Activated naive CD8-positive, alpha-beta T cell treated with anti-CD3 and anti-CD28 coated beads, Interleukin-2, amount 50 U/mL, for 16 hours (primary cell): ENCODE measurements at places on chromosomes 2 and 18.

DNA sequence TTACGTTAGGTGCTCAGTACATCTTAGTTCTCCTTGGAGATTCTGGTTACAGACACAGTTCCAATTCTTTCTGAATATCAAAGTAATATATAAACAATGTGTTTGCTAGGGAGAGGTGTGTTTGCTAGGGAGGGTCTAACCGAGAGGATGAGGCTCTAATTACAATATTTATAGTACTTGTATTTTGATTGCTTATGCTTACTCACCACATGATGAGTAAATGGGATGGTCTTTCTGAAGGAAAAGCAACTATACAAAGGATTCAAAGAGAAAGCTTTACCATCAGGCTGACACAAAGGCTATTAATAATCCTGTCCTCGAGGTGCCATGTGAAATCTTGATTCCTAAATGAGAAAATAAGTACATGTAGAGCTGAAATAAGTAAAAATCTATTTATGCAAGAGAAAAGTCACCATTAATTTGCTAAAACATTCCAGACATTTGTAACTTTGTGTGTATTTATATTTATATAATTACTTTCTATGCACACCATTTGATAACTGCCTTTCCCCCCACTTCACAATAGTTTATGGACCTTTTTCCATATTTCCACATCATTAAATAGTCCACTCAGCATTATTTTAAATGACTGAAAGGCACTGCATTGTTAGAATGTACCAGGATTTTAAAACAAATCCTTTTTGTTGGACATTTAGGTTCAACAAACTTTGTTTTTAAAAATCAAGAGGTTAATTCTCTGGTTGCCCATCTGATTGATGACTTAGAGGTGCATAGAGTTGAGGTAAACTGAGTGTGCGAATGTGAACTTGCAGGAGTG, 94.5 kb upstream of the FN1 start:
- no peak for DNase-seq

DNA sequence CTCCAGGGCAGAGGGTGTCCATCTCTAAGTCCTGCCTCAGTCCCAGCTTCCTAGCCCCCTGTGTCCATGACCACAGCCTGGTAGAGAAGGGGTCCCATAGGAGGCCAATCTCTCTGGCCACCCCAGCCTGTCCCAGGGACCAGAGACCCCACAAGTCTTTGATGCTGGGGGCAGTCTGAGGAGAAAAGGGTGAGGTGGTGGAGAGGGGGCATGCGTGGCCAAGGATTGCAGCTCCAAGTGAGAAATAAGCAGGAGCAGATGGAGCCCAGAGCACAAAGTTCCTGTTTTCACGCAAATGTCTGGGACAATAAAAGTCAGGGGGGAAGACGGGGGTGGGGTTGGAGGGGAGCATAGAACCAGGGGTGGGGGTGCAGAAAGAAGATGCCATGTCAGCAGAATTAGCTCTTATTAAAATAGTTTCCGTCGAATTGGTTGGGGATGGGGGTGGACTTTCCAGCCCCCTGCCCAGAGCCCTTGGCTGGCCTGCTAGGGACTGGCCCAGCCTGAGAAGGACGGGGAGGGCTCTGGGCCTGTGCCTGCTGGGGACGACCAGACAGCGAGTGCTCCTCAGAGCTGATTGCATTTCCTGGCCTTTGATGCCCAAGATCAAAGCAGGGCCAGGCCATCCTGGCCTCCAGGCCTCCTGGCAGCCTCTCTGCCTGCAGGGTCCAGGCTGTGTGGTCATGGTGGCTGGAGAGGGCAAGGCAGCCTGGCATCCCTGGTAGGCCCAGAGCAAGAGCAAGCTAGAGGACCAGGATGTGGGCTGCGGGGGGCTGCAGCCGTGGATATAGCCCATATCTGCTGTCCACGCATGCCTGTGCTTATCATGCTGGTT, 337.1 kb downstream of the DYSF start:
- DNase-seq = no peak

- no peak for DNase-seq
These were observed 39.8 kb upstream of the TBC1D8 start for GRCh38 chr2:101190747-101191516.

DNA sequence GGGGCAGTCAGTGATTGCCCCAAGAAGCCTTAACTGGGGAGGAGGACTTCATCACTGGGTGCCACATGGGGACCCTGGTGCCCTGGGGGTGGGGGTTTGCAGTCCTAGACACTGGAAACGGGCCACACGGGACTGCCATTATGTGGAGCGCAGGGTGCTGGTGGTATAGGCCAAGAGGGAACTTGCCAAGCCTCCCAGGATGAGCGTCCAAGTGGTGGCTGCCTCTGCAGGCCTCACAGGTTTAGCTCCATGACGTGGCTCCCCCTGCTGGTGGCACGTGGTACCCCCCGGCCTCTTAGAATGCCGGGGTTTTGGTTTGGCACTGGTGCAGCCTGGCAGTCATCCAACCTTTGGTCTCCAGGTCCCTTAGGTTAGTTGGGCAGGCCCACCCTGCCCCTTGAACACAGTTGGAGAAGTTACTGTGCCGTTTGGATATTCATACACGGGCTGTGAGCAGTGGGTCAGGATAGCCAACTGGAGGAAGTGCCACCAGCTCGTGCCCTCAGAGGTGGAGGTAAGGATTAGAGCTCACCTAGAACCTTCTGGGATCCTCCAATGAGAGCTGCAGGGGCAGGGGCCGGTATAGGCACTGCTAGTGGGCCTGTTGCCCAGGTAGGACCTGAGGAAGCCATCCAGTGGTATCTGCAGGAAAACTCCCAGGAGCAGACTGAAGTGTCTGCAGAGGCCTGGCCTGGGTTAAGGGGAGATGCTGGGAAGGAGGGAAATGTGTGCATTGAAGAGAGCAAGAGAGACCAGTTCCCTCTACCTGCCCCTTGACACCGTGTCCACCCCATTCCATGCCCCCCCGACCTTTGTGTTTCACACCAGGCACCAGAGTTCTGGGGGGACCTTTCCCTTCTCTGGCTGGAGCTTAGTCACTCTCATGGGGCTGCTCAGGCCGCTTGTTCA, 5.7 kb downstream of the PTMA start:
- peak; percentile 78 for DNase-seq

DNA sequence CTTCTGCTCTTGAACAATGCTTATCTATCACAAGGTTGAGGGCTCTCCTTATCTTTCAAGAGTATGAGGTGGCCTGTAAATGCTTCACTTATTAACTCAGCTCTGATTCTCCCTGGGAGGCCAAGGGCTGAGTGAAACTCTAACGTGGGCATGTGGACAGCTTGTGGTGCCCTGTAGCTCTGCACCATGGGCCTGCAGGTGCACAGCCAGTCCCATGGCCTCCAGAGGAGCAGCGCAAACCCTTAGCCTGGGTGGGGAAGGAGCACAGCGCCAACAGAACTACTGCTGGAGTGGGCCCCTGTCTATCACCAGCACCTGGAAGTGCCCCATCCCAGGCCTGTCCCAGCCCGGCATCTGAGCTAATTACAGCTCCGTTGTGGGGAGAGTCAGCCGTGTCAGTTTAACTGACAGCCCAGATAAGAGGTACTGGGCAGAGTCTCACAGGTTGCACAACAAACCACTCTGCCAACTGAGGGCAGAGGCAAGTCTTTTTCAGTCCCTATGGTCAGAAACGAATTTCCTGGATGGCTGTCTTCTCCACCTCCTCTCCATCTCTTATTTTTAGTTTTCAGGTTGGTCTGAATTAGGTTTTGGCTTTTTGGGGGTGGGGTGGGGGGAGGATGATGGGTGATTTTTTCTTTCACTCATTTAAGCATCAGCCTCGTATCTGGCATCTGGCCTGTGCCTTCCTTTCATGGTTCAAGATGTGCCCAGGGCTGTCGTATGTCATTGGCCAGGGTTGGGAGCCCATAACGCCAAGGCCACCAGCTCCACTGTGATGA, 219.5 kb downstream of the BCL2 start:
- no peak for DNase-seq

GRCh38 chr2:177783091-177783490, 289.5 kb downstream of the PDE11A start:
- DNase-seq = no peak

GRCh38 chr2:136247204-136247950, 129.4 kb upstream of the CXCR4 start:
- DNase-seq = no peak

- DNase-seq = no peak
These were observed 6.3 kb downstream of the ANO7 start for GRCh38 chr2:241194811-241195210.

GRCh38 chr2:127309468-127309867, 15.5 kb upstream of the ERCC3 start:
- no peak for DNase-seq

- no peak for DNase-seq
These were observed 204.1 kb downstream of the ARHGAP15 start for GRCh38 chr2:143333168-143333791.

DNA sequence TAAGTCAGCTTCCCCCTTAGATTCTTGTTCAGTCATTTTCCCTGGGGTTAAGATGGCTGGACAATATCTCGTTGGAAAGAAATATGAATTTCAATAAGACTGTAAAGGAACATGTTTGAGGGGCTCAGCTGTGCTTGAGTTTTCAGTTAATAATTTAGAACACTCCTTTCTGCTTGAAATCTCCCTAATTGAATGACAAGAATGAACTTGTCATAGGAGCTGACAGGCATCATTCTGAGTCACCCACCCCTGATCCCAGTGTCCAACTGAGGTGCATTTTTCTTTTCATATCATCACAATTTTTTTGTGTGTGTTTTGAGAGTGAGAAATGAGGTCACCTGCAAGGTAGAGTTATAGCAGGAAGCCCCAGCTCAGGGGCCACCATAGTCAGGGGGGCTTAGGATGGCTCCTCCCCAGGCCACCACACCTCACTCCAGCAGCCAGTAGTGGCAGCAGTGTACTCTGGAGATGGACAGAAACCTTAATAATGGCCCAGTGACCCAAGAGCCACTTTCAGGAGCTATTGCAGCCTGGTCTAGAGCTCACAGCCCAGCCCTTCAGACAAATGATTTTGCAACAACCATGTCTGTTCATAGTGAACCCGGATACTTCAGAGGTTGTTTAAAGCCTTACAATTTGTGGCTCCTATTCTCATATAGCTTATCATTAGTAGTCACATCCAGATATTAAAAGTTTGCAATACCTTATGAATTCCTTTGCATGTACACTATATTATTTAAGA, 174.5 kb downstream of the MAIP1 start:
- no peak for DNase-seq

DNA sequence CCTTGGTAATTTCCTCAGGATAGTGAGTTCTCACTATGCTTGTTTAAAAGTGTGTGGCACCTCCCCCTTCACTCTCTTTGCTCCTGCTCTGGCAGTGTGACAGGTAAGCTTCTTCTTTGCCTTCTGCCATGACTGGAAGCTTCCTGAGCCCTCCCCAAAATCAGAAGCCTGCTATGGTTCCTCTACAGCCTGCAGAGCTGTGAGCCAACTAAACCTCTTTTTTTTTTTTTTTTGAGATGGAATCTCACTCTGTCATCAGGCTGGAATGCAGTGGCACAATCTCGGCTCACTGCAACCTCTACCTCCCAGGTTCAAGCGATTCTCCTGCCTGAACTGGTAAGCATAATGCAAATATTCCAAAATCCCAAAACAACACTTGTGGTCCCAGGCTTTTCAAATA, 80.0 kb downstream of the SOWAHC start:
- DNase-seq = no peak

DNA sequence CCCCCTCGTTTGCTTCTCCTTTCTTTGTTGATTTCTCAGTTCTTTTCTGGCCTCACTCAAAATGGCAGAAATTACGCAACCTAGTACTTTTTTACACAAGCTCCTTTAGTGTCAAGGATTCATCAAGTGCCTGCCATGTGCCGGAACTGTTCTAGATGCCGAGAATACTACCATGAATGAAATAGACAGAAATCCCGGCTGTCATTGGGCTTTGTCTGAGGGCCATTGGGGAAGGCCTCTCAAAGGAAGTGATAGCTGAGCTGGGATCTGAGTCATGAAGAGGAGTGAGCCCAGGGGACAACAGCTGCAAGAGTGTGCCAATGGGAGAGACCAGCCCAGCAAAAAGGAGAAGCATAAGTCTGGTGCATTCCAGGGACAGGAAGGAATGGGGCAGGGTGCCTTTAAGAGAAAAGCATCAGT, 34.3 kb upstream of the PPP1CB start:
- no peak for DNase-seq

GRCh38 chr2:231672617-231673347, 35.5 kb upstream of the PTMA start:
- DNase-seq = no peak

DNA sequence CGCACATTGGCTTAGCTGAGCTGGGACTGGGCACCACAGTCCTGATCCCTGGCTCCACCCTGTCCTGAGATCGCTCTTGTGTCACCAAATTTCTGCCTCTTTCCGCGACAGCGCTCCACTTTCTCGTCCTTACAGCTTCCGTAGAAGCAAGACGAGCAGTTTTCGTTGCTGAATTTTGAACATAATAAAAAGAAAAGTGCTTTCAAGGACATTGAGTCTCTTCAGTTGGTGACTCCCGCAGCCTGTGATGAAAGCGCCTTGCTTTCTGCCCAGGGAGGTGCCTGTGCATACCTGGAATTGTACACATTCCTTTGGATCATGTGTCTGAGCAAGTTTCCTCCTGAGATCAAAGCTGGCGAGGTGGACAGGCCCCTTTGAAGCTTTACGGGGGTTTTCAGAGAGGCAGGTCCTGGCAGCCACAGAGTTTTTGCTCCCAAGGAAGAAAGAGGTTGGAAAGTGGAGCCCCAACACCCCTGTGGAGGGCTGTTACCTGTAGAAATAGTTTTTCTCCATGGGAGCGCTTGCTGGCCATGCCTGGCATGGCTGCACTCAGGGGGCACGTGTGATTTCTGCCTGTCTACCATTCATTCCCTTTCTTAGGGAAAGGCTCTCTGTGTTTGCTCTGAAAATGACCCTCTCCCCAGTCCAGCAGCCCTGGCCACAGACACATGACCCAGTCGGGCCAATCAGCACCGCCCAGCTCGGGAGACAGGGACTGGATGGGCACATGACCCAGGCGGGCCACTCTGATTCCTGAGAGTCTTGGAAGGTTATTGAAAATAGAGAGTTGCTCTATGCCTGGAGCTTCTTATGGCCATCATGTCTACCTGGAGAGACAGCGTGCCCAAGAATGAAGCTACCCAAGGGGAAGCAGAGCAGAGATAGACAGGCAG, 115.6 kb upstream of the OTOS start:
- no peak for DNase-seq

GRCh38 chr2:191678437-191679100, 633 bp downstream of the NABP1 start:
- peak; percentile 40 for DNase-seq

DNA sequence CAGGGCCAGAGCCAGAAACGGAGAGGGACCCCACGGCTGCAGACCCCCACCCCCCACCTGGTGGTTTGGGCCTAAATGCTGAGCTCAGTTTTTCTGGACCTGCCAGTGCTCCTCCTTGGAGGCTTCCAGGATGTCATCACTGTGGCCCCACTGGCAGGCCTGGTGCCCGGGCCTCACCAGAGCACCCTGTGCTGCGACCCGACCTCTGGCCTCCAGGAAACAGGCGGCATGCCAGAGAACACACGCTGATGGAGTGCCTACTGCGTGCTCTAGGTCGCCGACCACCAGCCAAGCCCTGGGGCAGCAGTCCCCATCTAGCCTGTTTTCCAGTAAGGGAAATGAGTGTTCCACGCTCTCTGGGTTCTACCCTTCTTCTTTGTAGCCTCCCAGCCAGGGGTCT, 33.8 kb downstream of the HS6ST1 start:
- DNase-seq = no peak
